ENCODE measurements at places on chromosomes 5 and 9. TPM values are rescaled to one million over a fixed set of nuclear protein-coding genes. Genes with fewer than 3 reads are reported as not detected.

RNF183 gene
- not detected for total RNA-seq

DNA sequence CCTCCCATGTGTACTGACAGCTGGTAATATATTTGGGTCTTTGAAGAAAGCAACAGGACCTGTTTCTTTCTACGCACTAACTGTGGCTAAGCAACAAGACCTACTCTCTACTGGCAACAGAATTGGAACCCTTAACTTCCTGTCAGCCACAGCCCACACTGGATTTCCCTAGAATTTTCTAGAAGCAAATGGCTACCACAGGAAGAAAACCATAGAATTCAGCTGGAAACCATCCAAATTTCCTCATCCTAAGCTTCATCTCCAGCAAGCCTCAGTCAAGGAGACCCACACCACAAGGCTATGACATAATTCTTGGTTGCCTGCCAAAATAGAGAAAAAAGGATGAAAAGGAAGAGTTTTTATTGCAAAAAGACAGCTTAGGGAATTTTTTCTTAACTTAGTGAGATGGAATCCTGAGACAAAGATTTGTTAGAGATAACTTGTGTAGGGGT, 171.8 kb upstream of the TNC start:
- no peak for DNase-seq

GRCh38 chr5:30918171-30918570, 275.3 kb upstream of the CDH6 start:
- no peak for DNase-seq

- DNase-seq: no peak
Observed at GRCh38 chr5:93569300-93570160, 11.5 kb downstream of the NR2F1-AS1 start.

GRCh38 chr9:84146893-84147710, 166.5 kb downstream of the RMI1 start:
- DNase-seq: peak; percentile 49

DNA sequence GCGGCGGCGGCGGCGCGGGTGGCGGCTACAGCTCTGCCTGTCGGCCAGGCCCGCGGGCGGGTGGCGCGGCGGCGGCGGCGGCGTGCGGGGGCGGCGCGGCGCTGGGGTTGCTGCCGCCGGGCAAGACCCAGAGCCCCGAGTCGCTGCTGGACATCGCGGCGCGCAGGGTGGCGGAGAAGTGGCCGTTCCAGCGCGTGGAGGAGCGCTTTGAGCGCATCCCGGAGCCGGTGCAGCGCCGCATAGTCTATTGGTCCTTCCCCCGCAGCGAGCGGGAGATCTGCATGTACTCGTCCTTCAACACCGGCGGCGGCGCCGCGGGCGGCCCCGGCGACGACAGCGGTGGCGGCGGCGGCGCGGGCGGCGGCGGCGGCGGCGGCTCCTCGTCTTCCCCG, 296 bp downstream of the ZSWIM6 start:
- DNase-seq: peak; percentile 47

Measured in dermis blood vessel endothelial cell (primary cell).